ENCODE measurements at places on chromosomes 11 and 22. TPM values are rescaled to one million over a fixed set of nuclear protein-coding genes. Genes with fewer than 3 reads are reported as not detected.

- H3K27ac ChIP-seq: no peak overlapping the region
- H3K36me3 ChIP-seq: no peaks in the 10 kb centered on the region
- no peaks in the 10 kb centered on the region for H3K27me3 ChIP-seq
- DNase-seq: no peak
- peaks cover 4% of the 10 kb centered on the region for H3K4me1 ChIP-seq
Observed at GRCh38 chr11:64444838-64445441, 86.0 kb downstream of the RPS6KA4 start.

DNA sequence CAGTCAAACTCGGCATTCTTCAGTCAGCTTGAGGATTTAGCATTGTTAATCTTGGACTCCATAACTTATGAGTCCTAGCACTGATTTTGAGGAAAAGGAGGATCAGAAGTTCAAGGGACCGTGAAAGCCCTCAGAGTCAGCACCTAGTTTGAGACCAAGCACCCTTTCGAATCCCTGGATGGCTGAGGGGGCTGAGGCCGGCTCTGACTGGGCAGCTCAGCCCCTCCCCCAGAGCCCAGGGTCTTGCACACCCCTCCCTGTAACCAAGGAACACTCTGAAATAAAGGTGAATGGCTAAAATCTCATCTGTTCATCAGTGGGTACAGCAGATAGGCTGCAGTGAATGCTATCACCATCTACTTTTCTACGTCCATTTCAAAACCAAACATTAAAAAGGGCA is 27.3 kb downstream of the SLC25A18 start:
- no peak overlapping the region for H3K4me3 ChIP-seq
- no peak overlapping the region for H3K27ac ChIP-seq
- peaks cover 11% of the 10 kb centered on the region for H3K36me3 ChIP-seq
- no peak for DNase-seq

DNA sequence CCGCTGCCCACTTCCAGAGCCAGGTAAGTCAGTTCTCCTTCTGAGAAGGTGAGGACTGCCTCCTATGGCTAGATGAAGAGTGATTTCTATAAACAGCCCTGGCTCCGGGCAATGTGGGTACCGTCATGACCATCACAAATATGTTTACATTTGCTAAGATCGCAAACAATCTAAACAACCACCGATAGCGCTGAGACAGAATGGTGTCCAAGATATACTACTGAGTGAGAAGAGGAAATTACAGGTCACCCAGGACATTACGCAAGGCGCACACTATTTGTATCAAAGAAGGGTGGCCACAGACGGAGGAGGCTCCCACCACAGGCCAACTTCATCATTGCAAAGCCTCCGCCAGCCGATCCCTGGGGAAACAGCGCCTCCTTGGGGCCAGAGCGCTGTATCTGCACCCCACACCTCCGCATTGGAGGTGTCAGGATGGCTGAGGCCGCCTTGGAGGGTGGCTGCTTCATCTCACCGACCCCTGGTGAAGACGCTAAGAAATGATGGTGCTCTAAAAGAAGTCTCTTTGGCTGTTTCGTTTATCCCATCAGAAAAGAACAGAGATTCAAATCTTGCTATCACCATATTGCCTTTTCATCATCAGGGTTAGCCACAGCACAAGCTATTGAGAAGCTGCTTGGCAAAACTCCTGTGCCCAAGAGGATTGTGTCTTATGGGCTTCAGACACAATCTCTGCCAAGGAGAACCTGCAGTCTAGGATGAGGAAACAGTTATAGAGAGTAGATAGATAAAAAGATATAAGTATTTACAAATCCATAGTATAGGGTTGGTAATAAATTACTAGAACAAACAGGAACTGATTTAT is 12.3 kb upstream of the ASRGL1 start:
- H3K27ac ChIP-seq: no peak overlapping the region
- no peak overlapping the region for H3K4me3 ChIP-seq
- no peaks in the 10 kb centered on the region for H3K4me1 ChIP-seq
- H3K27me3 ChIP-seq: no peaks in the 10 kb centered on the region
- H3K36me3 ChIP-seq: no peaks in the 10 kb centered on the region
- DNase-seq: peak; percentile 47

CCDC87 gene
- total RNA-seq: 0.19 TPM

- H3K27ac ChIP-seq: no peak within 1 kb of the TSS
- H3K4me3 ChIP-seq: no peak within 1 kb of the TSS
- H3K27me3 ChIP-seq: peaks cover 38% of the 10 kb centered on the region
- no peak for DNase-seq
Observed at GRCh38 chr11:60866911-60867870, at the start of gene ZP1. TSS of gene ZP1 (plus strand) at chr11:60867542. CDS start at chr11:60867562, 20 bp downstream.

TRIM48 gene
- not detected for total RNA-seq

DNA sequence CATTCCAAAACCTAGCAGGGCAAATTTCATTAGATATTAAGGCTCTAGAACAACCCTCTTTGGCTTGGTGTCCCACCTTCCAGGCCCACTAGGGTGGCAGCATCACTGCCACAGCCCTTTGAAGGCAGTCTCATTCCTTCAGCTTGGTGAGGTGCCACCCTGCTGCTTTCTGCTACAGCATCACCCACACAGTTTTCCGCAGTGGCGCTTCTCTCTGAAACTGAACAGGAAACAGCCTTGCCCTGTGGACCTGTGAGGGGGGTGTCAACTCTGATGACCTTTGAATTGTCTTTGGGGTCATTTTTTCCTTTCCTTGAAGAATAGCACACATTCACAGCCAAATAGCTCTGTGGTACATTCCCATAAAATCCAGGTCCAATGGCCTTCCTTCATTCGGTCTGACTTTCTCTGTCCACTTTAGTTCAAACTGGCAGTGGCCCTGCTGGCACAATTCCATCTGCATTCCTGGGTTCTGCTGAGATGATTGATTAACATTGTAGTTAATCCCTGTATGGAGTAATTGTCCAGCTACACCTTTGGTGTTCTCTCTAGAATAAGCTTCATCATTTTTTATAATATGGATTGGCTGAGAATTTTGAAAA is 251.9 kb upstream of the FAT3 start:
- no peaks in the 10 kb centered on the region for H3K36me3 ChIP-seq
- H3K4me3 ChIP-seq: no peak overlapping the region
- H3K4me1 ChIP-seq: no peaks in the 10 kb centered on the region
- H3K27me3 ChIP-seq: no peaks in the 10 kb centered on the region

DNA sequence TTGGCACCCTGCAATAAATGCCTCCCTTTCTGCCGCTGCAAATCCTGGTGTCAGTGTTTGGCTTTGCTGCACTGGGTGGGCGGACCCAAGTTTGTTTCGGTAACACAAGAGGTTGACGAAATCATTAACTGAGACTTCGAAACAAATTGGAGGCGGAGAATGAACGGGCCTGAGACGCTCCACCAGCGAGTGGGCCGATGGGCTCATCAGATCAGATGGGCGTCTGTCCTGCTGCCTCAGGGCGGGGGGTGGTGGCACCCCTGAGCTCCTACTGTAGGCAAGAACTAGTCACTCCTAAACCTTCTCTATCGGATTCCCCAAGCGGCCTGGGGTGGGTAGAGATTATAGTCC is 918 bp upstream of the CAPN5 start:
- peak overlapping the region; percentile 73 for H3K4me3 ChIP-seq
- DNase-seq: no peak
- no peaks in the 10 kb centered on the region for H3K36me3 ChIP-seq
- H3K27me3 ChIP-seq: peaks cover 4% of the 10 kb centered on the region

CD248 gene
- total RNA-seq: 14.7 TPM

DNA sequence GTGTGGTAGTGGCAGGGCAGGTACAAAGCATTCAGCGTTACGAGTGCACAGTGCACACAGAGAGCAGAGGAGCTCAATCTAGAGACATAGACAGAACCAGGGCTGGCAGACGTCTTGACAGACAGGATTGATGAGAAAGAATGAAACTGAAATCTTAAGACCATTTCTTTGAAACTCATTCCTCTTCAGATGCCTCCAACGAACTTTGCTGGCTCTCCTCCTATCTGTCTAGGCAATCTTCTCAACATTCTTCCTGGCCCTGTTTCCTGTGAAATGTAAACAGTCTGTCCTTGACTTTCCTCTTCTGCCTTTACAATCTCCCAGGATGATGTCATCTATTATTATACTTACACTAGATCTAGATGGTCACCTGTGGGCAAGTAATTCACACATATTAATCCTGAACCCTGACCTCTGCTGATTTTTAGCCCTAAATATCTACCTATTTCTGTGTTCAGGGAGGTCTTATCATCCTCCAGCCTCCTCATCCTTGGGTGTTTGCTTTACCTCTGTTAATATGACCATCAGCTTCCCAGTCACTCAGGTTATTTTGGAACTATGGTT is 119.5 kb downstream of the ENTHD1 start:
- peaks cover 22% of the 10 kb centered on the region for H3K4me1 ChIP-seq
- H3K27ac ChIP-seq: peak overlapping the region; percentile 5
- peak; percentile 2 for DNase-seq
- H3K36me3 ChIP-seq: no peaks in the 10 kb centered on the region
- no peaks in the 10 kb centered on the region for H3K27me3 ChIP-seq

CHST1 gene
- not detected for total RNA-seq

GRCh38 chr22:23683545-23683944 is 7.3 kb upstream of the RGL4 start:
- H3K4me3 ChIP-seq: no peak overlapping the region
- H3K36me3 ChIP-seq: peaks cover 3% of the 10 kb centered on the region
- DNase-seq: no peak
- H3K27me3 ChIP-seq: no peaks in the 10 kb centered on the region
- H3K27ac ChIP-seq: no peak overlapping the region

LBHD1 gene
- total RNA-seq: 19.9 TPM

GRCh38 chr11:78251083-78251775 is 62.5 kb downstream of the USP35 start:
- no peak for DNase-seq
- H3K36me3 ChIP-seq: no peaks in the 10 kb centered on the region
- H3K4me1 ChIP-seq: no peaks in the 10 kb centered on the region
- H3K4me3 ChIP-seq: no peak overlapping the region

DNA sequence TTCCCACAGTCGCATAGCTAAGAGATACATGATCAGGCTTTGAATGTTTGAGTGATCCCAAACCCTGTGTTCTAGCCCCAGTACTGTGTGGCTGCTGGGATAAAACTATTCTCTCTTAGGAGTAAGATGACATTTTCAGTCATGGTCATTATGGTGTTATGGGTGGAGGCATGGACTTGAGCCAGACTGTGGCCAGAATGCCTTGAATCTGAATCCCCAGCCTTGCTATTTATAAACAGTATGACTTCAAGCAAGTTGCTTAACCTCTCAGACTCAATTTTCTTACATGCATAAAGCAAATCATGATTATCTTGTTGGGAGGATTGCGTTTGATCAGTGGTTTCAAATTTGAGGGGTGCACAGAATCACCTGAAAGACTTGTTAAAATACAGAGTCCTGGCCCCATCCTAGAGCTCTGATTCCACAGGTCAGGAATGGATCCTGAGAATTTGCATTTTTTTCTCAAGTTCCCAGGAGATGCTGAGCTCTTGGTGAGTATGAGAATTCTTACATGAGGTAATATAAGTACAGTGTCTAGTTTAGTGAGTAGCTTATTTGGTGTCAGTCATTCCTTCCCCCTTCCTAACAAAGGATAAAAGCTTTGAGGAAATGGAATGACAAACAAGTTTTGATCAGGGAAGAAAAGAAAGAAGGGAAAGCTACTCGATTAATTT is 571.7 kb downstream of the METTL15 start:
- H3K4me3 ChIP-seq: no peak overlapping the region
- no peak overlapping the region for H3K27ac ChIP-seq
- H3K4me1 ChIP-seq: no peaks in the 10 kb centered on the region

- H3K27ac ChIP-seq: peak overlapping the region; percentile 3
- H3K36me3 ChIP-seq: no peaks in the 10 kb centered on the region
- no peak overlapping the region for H3K4me3 ChIP-seq
- H3K27me3 ChIP-seq: no peaks in the 10 kb centered on the region
- no peaks in the 10 kb centered on the region for H3K4me1 ChIP-seq
Observed at GRCh38 chr11:104772806-104773241, 125.4 kb downstream of the CASP12 start.

ISX gene
- total RNA-seq: not detected

DNA sequence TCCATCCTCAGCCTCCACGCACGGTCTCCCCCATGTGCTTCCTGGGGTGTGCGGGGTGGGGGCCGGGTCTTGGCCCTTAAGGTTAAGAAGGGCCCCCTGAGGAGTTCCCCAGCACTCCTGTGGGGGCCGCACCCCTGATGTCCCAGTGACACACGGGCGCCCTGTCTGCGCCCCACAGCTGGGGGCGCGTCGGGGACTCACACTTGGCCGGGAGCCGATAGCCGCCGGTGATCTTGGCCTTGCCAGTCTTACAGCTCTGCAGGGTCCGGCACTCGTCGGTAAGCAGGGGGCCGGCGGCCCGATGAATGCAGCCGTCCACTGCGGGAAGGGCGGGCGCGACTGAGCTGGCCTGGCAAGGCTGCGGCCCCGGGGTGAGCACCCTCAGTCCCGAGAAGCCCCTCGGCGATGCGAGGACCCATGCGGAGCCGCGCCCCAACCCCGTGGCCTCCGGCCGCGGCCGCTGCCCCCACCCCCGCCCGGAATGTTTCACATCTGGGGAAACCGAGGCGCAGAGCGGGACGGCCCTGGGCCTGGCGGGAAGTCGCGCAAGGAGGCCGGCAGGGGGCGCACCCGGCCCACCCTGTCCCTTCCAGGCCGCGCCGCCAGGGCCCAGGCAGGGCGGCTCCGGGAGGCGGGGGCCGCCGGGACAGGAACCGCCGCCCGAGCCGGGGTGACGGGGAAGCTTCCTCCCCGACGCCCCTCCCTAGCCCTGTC is 13.9 kb downstream of the OTUB1 start:
- DNase-seq: peak; percentile 55
- peaks cover 31% of the 10 kb centered on the region for H3K4me1 ChIP-seq
- H3K27ac ChIP-seq: no peak overlapping the region

DNA sequence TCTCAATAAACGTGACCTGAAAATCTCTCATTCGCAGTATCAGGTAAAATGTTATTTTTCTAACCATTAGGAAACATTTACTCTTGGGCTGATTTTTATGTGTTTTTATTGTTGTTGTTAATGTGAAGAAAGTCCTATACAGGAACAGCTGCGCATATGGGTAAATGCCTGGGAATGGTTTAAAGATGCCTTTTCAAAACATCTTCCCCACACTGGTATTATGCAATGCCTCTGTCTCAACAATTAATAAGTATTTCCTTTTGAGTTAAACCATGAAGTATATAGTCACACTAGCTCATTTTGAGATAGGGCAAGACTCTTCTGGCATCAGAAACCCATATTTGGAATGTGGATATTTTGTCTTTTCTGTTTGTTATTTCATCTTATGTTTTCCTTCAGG is 13.7 kb upstream of the LIN7C start:
- no peak overlapping the region for H3K27ac ChIP-seq
- no peak overlapping the region for H3K4me3 ChIP-seq
- no peak for DNase-seq
- H3K36me3 ChIP-seq: no peaks in the 10 kb centered on the region
- H3K4me1 ChIP-seq: no peaks in the 10 kb centered on the region

DNA sequence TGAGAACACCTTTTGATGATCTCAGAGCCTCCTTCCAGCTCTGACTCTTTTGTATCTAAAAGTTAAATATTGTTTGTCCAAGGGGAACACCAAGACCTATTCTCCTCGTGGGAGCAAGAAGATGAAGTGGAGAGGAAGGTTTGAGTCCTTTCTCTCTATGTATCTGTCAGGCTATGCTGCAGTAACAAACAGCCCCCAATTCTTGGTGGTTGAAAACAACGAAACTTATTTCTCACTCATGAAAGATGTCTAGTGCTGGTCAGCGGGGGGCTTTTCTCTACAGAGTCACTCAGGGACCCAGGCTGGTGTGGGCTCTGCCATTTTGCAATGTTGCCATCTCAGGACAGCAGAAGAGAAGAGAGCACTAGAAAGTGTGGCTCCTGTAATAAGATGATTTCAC is 6.2 kb upstream of the CRYBB2 start:
- no peak overlapping the region for H3K27ac ChIP-seq
- no peaks in the 10 kb centered on the region for H3K36me3 ChIP-seq
- DNase-seq: no peak
- H3K4me3 ChIP-seq: no peak overlapping the region
- H3K27me3 ChIP-seq: peaks cover 10% of the 10 kb centered on the region
- no peaks in the 10 kb centered on the region for H3K4me1 ChIP-seq

MS4A6E gene
- not detected for total RNA-seq
